ENCODE measurements at places on chromosomes 1 and 21.

DNA sequence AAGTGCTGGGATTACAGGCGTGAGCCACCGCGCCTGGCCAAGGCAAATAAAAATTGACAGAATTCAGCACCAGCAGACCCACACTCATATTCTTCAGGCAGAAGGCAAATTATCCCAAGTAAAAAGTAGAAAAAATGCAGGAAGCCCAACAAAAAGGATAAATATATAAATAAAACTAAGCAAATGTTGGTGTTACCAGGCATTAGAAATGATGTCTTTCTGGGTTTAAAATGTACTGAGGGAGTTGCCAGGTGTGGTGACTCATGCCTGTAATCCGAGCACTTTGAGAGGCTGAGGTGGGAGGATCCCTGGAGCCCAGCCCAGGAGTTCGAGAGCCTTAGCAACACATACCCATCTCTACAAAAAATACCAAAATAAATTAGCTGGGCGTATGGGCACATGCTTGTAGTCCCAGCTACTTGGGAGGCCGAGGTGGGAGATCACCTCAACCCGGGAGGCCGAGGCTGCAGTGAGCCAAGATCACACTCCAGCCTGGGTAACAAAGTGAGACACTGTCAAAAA lies 6.3 kb downstream of the INTS11 start:
- peak; percentile 87 for DNase-seq

DNA sequence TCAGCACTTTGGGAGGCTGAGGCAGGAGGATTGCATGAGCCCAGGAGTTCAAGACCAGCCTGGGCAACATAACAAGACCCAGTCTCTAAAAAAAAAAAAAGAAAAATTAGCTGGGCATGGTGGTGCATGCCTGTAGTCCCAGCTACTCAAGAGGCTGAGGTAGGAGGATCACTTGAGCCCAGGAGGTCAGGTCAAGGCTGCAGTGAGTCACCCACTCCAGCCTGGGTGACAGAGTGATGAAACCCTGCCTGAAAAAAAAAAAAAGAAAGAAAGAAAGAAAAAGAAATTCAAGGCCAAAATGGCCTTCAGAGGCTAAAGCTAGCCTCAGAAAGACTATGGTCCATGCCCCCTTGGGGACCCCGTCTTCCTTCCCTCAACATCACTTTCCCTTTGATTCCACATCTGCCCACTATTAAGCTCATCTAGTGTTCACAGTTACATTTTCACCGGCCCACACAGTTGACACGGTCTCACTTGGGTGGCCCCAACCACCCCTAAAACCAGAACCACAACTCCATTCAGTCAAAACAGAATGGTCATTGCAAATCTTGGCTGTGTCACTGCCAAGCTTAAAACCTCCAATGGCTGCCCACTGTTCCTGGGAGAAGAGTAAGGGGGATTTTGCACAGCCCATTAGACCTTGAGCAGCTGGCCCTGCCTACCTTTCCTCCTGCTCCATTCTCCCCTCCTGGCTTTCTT lies 2.1 kb upstream of the CAPN8 start:
- no peak for DNase-seq

DNA sequence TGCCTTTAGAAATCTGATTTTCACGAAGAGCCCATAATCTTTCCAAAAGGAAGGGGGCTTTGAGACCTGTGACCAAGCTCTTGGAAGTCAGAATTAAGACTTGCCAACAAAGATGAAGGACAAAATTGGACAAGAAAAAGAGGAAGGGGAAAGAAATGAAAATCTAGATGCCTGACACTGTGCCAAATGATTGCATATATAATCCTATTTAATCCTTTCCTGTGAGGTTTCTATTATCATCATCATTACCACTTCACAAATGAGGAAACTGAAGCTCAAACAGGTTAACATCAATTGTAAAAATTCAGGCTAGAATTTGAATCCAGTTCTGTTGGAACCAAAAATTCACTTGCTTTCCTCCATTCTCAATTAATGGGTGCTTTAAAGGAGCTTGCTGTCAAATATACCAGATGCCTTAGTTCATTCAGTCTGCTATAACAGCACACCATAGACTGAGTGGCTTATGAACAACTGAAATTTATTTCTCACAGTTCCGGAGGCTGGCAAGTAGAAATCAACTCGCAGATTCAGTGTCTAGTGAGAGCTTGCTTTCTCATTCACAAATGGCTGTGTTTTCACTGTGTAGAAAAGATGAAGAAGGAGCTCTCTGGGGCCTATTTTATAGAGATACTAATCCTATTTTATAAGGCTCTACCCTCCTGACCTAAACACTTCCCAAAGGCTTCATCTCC lies 197.5 kb upstream of the ST6GALNAC5 start:
- DNase-seq, result no peak

- DNase-seq, result peak; percentile 81
These were observed 933 bp downstream of the ANKRD34A start for GRCh38 chr1:145963265-145964019.

DNA sequence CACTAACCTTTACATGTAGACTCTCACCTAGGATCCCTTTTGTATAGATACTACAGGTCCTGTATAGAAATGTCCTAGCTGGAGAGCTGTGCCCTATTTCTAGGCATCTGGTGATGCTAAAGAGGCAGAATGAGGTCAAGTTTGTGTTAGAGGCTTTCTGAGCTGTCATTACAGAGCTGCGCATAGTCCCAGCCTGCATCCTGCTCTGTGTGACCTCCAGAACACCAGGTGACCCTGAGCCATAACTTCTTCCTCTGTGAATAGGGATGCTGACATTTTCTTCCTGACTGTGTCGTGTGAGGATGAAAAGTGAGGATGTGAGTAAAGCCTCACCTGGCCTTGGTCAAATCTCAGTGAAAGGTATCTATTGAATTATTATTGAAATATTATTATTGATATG lies 66.3 kb downstream of the GLUL start:
- no peak for DNase-seq

- no peak for DNase-seq
These were observed 99.8 kb upstream of the ATP1A1 start for GRCh38 chr1:116273042-116273783.

GRCh38 chr1:241355311-241356010 lies 1.5 kb downstream of the RGS7 start:
- no peak for DNase-seq

- DNase-seq, result no peak
These were observed 9.4 kb downstream of the CYP2J2 start for GRCh38 chr1:59917026-59917784.

DNA sequence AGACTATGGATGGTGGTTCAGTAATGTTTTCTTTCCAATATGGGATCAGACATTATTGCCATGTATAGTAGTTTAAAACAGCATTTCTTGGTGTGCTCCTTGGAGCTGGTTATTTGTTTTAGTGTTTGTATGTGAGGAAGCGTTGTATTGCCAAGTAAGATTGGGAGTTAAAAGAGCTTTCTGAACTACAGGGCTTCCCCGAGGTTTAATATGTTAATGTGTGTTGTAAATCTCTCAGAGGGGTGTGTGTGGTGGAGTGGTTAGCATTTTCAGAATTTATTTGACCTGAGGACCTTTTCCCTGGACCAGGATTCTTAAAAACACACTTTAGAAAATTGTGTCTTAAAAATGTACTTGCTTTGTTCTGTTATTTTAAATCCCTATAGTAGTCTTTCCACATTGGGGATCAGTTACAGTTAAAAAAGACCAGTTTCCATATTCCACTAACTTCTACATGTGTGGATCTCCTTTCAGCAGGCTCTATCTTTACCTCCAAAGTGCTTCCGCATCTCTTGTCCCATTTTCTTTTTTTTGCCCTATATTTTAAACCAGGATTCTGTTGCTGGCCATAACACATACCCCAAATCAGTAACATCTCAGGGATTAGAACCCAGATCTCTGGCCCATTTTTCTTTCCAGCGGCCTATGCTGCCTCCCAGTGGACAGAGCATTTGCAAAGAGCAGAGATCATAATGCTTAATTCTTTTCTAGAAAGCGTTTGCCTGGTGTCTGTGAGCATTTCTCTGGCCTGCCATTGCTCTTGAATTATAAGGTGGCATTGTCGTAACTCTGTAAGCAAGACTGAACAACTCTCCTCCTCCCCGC lies 58.6 kb downstream of the PBX1 start:
- DNase-seq, result peak; percentile 21

GRCh38 chr1:92831368-92831761 lies 475 bp upstream of the RPL5 start:
- DNase-seq, result no peak

DNA sequence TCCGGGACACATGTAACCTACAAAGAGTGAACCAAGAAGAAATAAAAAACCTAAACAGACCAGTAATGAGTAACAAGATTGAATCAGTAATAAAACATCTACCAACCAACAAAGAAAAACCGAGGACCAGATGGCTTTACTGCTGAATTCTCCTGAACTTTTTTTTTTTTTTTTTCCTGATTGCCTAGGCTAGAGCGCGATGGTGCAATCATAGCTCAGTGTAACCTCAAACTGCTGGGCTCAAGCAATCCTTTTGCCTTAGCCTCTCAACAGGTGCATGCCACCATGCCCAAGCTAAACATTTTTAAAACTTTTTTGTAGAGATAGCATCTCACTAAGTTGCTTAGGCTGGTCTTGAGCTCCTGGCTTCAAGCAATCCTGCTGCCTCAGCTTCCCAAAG lies 11.2 kb upstream of the FGGY start:
- no peak for DNase-seq

- DNase-seq, result no peak
These were observed 38.2 kb downstream of the DDX20 start for GRCh38 chr1:111793923-111794322.

- no peak for DNase-seq
These were observed 445.8 kb upstream of the VAMP3 start for GRCh38 chr1:7325254-7325653.

DNA sequence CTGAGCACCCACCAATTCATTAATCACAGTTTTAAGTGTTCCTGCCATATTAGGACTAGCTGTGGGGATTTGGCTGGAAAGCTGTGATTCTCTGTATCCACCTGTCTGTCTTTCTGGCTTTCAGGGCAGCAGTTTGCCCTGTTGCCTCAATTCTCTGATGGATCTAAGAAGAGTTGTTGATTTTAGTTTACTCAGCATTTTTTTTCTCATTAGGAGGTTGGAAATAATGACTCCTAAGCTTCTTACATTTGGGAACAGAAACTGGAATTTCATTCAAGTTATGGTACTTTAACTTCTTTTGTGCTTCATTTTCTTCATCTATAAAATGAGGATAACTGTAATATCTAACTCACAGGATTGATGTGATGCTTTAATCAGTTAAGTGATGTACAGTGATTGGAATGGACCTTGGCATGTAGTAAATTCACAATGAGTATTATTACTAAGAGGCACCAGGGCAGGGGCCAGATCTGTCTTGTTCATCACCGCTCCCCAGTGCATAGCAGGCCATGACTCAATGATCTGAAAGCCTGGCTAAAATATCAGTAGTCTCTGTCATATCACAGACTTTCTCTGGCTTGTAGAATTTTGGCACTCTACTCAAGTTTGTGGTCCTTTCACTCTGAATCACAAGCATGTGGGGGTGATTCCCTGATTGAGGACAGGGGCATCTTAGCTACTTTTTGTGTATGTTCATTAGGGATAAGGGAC lies 51.4 kb upstream of the GREM2 start:
- peak; percentile 17 for DNase-seq

DNA sequence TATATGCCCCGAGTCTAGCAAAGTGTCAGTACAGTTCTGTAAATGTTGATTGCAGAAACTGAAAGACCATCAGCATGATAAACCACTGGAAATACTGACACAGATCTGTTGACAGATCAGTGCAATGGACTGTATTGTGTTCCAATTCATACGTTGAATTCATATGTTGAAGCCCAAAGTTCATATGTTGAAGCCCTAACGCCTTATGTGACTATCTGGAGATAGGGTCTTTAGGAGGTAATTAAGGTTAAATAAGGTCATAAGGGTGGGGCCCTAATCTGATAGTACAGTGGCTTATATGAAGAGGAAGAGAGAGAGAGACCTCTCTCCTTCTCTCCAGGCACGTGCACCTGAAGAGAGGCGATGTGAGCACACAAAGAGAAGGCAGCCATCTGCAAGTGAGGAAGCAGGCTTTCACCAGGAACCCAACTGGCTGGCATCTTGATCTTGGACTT lies 144.7 kb downstream of the MRPL39 start:
- DNase-seq, result no peak

- DNase-seq, result no peak
These were observed 9.4 kb upstream of the TMEM9 start for GRCh38 chr1:201163707-201164106.

GRCh38 chr1:153572569-153573015 lies 6.9 kb upstream of the S100A2 start:
- DNase-seq, result peak; percentile 97

- DNase-seq, result no peak
These were observed 119.9 kb upstream of the VAMP3 start for GRCh38 chr1:7651203-7651602.
